Progenitor cell of endocrine pancreas (in vitro differentiated cells): ENCODE measurements at places on chromosomes 16 and 17. TPM values are rescaled to one million over a fixed set of nuclear protein-coding genes. Genes with fewer than 3 reads are reported as not detected.

DNA sequence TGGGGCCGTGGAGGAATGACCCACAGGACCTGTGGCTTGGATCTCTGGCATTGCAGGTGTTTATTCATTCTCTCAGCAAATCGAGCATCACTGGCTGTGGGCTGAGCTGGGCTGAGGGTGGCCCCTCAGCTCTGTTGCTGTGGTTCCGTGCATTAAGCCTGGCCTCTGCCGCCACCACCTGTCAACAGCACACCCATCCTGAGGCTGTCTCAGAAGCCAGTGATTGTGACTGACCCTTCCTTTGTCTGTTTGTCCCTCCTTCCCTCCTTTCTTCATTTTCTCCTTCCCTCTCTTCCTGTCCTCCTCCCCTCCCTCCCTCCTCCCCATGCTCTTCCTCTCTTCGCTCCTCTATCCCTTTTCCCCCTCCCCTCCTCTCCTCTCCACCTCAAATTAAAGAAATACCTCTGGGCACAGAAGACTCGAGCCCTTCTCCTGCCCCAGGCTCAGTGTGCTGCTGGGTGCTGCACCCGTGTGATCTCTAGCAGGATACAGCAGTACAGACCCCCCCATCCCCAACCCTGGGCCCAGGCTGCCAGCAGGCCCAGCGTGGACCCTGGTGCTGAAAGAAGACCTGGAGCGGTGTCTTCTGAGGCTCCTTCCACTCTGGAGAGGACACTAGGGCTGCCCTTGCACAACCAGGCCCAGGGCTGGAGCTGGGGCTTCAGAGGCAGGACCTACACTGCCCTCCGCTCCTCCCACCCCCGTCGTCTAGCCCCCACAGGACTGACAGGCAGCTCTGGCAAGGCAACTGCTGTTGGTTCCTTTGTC, 75.9 kb downstream of the PLD6 start:
- DNase-seq, result no peak

GRCh38 chr17:29757788-29758187, 135.1 kb upstream of the CORO6 start:
- DNase-seq, result no peak

GRCh38 chr17:77636835-77637817, 321.4 kb upstream of the TNRC6C start:
- DNase-seq, result no peak

DNA sequence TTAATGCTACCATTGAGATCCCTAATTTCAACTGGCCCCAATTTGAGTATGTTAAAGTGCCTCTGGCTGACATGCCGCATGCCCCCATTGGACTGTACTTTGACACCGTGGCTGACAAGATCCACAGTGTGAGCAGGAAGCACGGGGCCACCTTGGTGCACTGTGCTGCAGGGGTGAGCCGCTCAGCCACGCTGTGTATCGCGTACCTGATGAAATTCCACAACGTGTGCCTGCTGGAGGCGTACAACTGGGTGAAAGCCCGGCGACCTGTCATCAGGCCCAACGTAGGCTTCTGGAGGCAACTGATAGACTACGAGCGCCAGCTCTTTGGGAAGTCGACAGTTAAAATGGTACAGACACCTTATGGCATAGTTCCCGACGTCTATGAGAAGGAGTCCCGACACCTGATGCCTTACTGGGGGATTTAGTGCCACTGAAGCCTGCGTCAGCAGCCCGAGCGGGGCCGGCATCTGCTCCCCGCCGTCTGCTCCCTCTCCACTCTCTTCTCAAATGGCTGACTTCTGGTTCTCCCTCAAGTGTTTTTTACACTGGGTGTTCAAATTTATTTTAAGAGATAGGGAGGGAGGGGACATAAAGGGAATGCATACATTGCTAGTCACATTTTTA, 22.9 kb downstream of the DUSP14 start:
- DNase-seq, result no peak

GRCh38 chr16:15616475-15617165, 26.3 kb downstream of the MARF1 start:
- DNase-seq, result no peak

The AANAT gene
- total RNA-seq, result 0.40 TPM in 1 of 2 replicates, not detected in the other

The ZNF785 gene
- 46.2 and 50.0 TPM in 2 replicates for total RNA-seq

The CD79B gene
- total RNA-seq, result not detected in 2 replicates
